ENCODE measurements at places on chromosomes 4 and X.

- no peak for DNase-seq
These were observed 1833.2 kb upstream of the PCDH7 start for GRCh38 chr4:28886934-28887333.

- no peak for DNase-seq
These were observed 57.2 kb downstream of the USP38 start for GRCh38 chr4:143241892-143242291.

DNA sequence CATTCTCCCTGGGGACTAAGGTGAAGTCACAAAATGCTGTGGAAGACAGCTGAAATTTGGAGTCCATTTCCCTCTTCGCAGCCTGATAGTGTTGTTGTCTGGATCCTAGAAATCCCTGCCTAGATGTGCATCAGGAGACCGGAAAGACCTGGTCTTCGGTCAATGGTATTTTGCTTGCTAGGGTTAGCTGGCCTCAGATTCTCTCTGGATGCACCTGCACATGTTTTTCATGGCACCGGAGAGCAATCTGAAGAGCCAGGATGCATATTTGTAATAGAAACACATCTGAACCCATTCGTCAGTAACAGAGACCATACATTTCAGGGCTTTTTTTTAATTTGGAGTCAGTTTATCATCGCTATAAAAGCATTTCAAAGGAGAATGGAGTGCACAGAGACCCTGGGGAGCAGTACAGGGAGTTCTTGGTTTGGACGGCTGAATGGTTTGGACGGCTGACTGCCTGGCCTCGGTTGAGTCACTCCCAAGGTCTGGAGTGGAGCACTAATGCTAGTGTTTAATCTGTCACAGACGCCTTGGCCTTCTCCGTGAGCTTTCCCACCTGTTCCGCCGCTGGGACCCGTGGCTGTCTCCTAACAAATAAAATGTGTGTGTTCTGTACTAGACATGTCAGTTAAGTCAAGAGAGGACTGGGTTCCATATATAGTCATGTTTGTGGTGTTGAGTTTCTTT, 7.5 kb upstream of the PDLIM3 start:
- no peak for DNase-seq

DNA sequence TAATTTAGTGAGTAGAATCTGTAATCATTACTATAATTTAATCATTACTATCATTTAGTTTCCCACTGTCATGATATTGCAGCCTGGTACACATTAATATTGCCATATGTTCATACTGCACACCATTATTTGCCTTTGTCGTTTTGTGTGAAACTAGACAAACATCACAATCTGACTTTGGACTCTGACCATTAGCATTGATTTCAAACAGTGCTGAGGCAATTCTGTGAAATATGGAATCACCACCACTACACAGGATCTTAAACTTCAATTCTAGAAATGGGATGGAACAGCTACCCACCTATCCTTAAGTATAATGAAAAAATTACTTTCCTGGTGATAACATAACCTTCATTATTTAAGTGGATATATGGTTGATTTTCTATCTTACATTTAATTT, 98.3 kb downstream of the SORBS2 start:
- no peak for DNase-seq

DNA sequence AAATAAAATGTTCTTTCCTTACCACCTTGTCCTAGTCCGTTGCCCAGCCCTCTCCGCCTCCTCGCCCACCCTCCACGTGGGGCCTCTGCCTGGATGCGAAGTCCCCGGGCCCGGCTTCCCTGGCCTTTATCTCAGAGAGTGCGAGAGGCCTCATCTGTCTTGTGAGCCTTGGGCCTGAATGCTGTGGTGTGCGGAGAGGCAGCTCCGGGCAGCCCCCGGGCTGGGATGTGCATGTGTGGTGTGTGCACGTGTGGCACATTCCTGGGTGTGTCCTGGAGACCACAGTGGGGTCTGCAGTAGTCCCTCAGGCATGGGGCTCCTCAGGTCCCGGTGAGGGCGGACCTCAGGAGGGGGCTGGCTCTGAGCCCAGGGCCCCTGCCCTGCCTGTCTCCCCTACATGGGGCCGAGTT, 31.4 kb downstream of the DOK7 start:
- no peak for DNase-seq

GRCh38 chrX:150060406-150060805, 122.1 kb upstream of the EOLA2 start:
- DNase-seq, result no peak

- DNase-seq, result no peak
These were observed 57.6 kb upstream of the FAT1 start for GRCh38 chr4:186781032-186781917.

- no peak for DNase-seq
These were observed 86.7 kb downstream of the OR13H1 start for GRCh38 chrX:131630534-131630933.

GRCh38 chrX:17395154-17395553, 20.2 kb downstream of the NHS start:
- DNase-seq, result no peak

- no peak for DNase-seq
These were observed 80.0 kb upstream of the AFAP1 start for GRCh38 chr4:8019396-8020365.

DNA sequence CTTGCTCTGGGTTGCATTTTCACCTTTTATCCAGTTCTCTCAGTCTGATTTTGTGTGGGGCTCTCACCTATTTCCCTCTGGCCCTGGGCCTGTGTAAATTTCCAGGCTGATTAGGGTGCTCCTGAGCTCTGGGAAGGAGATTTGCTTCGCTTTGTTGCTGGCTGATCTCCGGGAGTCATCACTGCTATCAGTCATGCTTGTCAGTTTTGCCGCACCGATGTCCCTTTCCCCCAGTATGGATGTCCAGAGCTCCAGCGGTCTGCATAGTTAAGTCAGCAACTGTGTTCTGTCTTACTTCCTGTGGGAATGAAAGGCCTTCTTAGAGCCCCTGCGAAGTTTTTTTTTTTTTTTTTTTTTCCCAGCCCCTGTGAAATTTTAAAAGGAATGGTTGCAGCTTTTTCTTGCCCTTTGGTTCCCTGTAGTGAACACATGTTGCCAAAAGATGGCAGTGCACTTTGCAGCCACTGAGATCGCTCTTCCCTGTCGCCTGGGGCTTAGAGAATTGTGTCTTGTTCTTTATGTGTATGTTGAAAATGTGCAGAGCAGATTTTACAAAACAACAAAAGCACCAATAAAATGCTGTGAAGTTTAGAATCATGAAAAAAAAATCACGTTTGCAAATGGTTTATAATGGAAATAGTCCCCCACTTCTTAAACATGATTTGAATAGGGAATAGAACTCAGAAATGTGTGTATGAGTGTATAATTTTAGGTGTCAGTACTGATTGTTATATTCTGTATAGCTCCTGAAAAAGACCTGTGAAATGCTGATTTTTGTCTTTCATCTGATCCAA, 109.1 kb upstream of the SLC4A4 start:
- no peak for DNase-seq

DNA sequence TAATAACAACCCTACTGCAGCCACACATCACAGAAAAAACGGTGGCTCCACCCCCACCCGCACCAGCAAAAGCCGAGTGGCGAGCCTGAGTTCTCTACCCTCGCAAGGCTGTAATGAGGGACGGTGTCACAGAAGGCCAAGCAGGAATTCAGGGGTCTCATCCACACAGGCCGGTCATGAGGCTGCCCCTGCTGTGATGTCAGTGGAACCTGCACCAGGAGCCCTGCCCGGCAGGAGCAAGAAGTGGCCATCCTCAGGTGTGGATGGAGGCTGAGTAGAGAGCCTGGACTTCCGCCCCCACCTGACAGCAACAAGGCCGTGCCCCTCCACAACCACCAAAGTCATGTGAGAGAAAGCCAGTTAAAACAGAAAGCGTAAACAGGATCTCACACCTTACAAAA, 20.6 kb downstream of the LYAR start:
- peak; percentile 71 for DNase-seq

- DNase-seq, result no peak
These were observed 99.6 kb downstream of the SMIM20 start for GRCh38 chr4:26013629-26014028.

DNA sequence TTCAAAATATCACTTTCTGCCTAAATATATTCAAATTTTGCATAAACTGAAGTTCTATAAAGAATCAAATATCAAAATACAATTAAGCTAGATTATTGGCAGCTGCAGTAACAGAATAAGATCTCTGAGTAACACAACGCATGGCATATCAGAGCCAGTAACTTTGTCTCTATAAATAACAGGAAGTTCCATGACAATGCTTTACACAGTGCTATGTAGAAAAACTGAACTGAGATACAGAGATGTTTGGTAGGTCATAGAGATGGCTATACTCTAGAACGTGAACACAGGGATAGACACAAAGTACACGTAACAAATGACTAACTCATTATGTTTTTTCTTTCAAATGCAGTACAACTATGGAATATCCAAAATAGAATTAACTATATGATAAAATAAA, 18.2 kb downstream of the UBE2D3 start:
- DNase-seq, result no peak

GRCh38 chr4:10656988-10657387, 27.6 kb downstream of the CLNK start:
- DNase-seq, result no peak

DNA sequence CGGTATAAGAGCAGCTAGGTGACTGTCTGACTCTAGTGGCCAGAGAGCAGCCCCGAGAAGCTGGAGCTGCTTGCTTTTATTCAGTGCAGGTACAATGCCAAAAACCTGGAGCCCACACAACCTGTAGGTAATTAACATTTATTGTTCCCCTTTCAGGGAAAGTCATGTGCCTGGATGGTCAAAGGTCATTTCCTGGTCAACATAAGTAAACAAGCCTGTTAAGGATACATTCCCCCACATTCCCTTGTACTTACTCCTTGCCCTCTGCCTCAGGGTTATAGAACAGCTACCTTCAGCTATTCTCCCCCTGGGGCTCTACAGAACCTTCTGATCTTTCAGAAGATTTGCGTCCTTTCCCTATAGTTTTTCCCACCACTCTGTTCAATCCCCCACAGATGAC, 253.4 kb downstream of the TMA16 start:
- no peak for DNase-seq

GRCh38 chrX:104618106-104618895, 52.3 kb downstream of the IL1RAPL2 start:
- DNase-seq, result no peak

DNA sequence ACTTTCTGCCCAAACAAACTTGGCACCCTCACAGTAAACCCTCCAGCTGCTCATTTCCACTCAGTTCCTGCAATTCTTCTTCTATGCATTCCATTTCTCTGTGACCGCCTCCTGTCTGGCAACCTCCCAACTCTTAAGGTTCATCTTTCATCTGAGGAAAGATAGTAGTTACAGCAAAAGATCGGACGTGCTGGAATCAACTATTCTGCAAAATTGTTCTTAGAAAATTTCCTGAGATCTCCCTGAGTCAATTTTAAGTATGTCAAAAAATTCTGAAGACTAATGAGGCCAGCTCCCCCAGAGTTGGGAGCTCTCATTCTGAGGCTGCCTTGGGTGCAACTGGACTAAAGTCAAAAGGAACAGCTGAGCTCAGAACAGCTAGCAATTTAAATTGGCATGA, 1026.0 kb downstream of the ADGRL3 start:
- no peak for DNase-seq

GRCh38 chrX:108366644-108367406, 71.4 kb downstream of the COL4A6 start:
- DNase-seq, result no peak

DNA sequence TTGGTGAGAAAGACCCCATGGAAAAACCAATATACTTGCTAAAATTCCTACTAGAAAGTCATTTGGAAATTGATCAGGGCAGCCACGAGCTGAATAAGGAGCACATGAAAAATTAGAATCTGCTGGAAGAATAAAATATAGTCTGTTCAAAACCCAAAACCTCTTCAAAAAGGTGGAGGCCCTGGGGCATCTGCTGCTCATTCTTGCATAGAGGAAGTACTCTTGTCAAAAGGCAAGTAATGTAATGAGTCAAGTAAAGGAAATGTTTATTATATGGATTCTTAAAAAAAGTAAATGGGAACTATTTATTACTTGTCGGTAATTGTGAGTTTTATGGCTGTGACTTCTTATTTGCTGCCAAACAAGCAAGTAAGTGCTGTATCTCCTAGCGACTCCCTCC, 109.5 kb downstream of the GK start:
- no peak for DNase-seq
